COR-L47 (cell line): ENCODE measurements at places on chromosomes 6 and 20.
A peak's percentile ranks its signal among the peaks of the same experiment; 100 is the strongest.

GRCh38 chr20:33463332-33464101, 20.0 kb upstream of the SNTA1 start:
- no peak for DNase-seq

DNA sequence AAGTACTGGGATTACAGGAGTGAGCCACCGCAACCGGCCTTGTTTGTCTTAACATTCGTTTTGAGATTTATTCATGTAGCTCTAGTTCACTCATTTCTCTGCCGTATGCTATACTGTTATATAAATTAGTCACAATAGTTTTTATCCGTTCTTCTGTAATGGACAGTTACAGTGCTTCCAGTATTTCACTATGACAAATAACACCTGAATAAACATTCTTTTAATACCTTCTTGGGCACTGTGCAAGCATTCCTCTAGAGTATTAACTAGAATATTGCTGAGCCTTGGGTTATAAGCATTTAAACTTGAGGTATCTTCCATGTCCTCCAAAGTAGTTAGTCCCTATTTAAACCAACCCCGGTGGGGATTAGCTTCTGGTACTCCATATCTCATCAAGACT, 45.6 kb downstream of the STK38 start:
- DNase-seq, result no peak

- no peak for DNase-seq
Measured at GRCh38 chr6:123838505-123839234, 35.0 kb downstream of the NKAIN2 start.

DNA sequence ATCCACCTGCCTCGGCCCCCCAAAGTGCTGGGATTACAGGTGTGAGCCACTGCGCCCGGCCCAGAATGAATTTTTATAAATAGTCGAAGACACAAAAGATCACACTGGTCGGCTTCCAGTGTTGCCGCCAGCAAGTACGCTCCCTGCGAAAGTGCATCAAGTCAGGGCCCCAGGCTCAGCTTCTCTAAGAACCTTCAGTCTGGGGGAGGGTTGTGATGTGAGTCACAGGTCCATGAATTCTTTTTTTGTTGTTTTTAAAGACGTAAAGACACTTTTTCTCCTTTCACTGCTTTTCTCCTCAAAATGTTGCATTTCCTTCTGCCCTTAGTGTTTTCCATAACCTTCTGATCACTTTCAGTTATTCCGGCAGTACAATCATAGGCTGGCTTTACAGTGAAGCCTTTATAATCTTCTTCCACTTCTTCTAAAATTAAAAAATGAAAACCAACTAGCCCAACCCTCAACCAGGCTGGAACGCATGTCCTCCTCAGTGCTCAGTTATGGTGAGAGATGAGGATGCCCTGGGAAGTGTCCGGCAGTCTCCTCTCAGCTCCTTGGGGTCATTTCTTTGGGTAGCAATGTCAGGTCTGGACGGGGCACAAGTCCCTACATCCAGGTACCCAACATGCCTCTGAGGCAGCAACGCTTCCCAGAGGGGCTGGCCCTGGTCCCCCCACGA, 66.6 kb downstream of the CSE1L start:
- no peak for DNase-seq

GRCh38 chr6:13496513-13497190, 9.3 kb upstream of the GFOD1 start:
- DNase-seq, result no peak

DNA sequence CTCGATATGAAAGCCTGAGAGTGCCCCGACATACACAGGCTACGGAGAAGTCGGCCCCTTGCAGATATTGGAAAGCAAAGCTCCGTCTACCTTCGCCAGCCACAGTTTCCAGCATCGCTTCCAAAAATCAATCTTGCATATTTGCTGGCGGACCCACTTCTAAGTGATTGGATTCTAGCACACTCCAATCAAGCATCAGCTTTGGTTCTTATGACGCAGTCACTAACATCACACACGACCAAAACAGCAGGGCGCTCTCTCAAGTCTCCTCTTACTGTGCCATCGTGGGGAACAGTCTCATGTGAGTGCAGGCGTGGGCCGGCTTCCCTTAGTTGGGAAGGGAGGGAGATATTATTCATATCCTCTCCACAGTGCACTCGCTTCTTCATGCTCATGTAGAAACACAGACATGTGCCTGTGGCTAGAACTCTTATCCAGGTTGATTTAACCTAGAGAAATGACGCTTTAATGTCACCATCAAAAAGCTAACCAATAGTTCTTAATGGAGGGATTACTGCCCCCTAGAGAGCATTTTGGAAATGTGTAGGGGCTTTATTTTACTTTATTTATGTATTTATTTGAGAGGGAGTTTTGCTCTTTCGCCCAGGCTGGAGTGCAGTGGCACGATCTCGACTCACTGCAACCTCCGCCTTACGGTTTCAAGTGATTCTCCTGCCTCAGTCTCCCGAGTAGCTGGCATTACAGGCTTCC, 229.8 kb downstream of the SOD2 start:
- no peak for DNase-seq

DNA sequence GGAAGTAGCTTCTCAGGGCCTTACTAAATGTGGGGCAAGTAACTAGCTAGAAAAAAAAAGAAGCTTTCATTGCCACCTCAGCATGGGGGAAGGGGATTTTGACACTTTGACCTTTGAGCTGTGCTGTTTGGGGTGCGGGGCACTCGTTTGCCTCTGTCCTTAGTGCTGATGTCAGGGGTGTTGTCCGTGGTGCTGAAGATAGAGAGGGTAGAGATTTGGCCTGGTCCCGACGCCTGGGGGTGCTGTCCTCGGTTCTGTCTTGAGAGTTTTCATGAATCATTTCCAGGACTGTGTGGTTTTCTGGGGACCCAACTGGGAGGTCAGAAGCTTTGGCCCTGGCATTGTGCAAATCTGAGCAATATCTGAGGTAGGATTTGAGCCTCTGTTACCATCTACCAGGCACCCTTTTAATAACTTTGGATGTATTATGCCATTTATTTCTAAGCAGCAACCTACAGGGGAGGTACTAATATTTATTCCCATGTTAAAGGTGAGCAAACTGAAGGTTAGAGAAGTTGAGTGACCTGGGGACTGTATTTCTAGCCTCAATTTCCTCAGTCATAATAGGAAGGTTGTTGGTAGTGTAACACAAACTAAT, 78.0 kb downstream of the DLGAP4 start:
- DNase-seq, result no peak

DNA sequence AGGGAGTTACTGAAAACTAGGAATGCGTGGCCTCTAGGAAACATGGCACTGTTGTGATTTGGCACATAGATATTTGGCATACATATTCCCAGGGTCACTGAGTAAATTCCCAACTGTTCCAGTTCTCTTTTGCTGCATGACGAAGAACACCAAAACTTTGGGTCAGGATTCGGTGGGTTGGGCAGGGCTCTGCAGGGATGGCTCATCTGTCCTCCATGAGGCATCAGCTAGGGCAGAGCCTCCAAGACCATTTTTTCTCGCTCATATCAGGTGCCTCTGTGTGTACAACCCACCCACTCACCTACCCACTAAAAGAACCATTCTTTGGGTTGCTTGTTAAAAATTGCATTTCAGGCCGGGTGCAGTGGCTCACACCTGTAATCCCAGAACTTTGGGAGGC, 57.1 kb downstream of the SSR1 start:
- no peak for DNase-seq

DNA sequence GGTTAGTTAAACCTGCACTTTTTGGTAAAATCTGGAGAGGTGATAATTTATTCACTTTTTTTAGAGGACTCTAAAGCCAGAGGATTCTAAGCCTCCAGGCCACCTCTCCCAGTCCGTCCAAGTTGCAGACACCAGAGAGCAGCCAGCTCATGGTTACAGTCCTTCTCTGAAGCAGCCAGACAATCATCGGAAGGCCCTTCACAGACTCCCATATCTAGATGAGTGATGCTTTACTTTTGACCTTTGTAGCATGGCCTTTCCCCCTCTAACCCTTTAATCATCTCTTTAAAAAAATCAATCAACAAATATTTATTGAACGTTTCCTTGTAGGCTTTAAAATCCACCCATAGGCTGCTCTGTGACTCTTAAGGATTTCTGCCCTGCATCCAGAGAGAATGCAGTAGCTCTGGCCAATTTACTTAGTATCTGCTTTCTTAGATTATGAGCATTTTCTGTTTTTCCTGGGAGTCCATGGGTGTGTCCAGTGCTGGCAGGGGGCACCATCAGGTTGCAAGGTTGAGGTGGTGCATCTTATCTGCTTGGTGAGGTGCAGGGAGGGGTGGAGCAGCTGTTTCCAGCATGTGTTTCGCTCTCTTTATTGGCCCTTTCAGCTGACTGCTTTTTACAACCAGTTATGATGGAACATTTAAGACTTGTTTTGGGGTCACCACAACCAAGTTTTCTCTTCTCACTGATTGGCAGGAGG, 58.6 kb downstream of the JARID2 start:
- DNase-seq, result no peak

- DNase-seq, result no peak
Measured at GRCh38 chr6:144845186-144845585, 560.1 kb downstream of the UTRN start.

GRCh38 chr20:44810391-44811149, at the start of gene RIMS4:
Gene RIMS4 (minus strand): TSS chr20:44810546. CDS start chr20:44810271, 275 bp downstream.
- DNase-seq, result peak; percentile 40

DNA sequence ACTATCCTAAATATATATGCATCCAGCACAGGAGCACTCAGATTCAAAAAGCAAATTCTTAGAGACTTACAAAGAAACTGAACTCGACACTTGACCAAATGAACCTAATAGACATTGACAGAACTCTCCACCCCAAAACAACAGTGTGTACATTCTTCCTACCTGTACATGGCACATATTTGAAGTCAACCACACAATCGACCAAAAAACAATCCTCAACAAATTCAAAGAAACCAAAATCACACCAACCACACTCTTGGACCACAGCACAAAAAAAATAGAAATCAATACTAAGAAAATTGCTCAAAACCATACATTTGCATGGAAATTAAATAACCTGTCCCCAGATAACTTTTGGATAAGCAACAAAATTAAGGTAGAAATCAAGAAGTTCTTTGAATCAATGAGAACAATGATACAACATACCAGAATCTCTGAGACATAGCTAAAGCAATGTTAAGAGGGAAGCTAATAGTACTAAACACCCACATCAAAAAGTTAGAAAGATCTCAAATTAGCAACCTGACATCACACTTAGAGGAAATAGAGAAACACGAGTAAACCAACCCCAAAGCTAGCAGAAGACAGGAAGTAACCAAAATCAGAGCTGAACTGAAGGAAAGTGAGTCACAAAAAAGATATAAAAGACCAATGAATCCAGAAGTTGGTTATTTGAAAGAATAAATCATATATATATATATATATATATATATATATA, 12.5 kb upstream of the TREM1 start:
- DNase-seq, result no peak

- no peak for DNase-seq
Measured at GRCh38 chr6:82624251-82624650, 260.6 kb downstream of the TPBG start.

- DNase-seq, result no peak
Measured at GRCh38 chr6:169714595-169714994, 9.7 kb downstream of the PHF10 start.

DNA sequence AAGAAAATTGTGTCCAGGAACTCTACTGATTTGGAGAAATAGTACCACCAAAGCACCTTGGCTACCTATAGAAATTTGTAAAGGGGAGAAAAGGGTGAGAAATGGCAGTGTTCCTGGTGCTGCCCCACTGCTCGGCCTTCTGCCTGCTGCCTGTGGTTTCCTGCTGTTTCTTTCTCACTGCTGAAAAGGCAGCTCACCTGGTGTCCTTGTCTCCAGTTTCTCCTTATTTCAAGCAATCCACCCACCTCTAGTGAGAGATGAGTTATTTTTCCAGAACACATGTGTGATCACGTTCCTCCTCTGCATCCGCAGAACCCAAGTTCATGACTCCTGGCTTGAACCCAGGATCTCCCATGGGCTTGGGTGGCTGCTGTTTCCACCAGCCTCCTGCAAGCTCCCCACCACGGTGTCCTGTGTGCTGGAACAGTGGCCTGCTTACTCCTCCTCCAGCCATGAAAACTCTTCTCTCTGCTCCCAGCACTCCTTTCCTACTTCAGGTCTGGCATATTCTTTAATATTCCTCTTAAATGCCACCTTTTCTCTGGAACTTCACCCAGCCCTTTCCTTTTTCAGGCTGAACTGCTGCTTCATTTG, 48.9 kb downstream of the ELOVL2 start:
- DNase-seq, result no peak

- peak; percentile 13 for DNase-seq
Measured at GRCh38 chr20:41366546-41367392, at the start of gene EMILIN3. Gene EMILIN3 (minus strand): TSS chr20:41366818. CDS start chr20:41366634, 184 bp downstream.

GRCh38 chr20:25220021-25220730, 24.7 kb downstream of the ENTPD6 start:
- DNase-seq, result peak; percentile 30

DNA sequence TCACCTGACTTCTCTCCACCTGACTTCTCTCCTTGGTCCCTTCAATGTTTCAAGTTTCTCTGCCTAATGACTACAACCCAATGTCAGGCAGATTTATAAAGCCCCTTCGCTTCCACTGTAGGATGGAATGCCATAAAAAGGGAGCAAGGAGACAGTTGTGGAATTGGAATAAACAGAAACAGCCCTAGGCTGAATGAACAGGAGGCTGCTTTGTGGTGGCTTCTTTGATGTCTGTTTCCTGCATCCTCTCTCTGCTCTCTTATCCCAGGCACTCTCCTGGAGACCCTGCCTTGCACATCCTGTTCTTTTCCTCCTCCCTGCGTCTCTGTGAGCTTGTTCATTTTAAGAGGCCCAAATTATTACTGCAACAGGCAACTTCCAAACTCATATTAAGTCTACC, 16.9 kb downstream of the MUCL3 start:
- DNase-seq, result no peak

DNA sequence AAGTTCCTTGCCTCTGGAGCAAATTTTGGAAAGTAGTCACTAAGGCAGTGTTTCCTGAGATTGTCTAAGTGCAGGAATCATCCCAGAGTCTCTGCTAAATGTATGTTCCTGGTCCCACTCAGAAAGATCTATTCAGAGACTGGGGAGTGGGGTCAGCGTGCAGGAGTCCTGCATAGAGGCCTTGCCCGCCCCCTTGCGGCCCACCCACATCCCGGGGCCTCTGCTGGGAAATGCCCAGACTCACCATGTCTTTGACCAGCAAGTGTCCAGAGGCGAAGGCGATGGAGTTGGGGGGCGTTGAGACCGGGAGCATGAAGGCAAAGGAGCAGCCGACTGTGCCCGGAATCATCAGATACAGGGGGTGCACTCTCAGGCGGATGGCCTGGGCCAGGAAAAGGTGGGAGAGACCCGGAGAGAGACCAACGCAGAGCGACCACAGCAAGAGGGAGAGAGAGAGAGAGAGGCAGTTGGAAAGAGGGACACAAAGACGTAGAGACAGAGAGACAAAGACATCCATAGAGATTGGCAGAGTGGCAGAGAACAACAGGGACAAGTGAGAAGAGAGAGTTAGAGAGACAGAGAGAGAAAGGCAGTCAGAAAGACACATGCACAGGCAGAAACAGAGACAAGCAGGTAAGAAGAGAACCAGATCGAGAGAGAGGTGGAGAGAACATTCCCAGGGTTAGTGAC, 12.9 kb upstream of the OCSTAMP start:
- DNase-seq, result no peak
